ENCODE measurements at places on chromosomes 1 and 21.

GRCh38 chr1:169161496-169162194, 55.2 kb downstream of the ATP1B1 start:
- no peak for DNase-seq

GRCh38 chr1:74328851-74329250, 93.7 kb downstream of the TNNI3K start:
- no peak for DNase-seq

GRCh38 chr1:230251644-230252191, 174.4 kb downstream of the PGBD5 start:
- no peak for DNase-seq

- DNase-seq = no peak
Measured at GRCh38 chr1:218779341-218780100, 394.2 kb upstream of the LYPLAL1 start.

DNA sequence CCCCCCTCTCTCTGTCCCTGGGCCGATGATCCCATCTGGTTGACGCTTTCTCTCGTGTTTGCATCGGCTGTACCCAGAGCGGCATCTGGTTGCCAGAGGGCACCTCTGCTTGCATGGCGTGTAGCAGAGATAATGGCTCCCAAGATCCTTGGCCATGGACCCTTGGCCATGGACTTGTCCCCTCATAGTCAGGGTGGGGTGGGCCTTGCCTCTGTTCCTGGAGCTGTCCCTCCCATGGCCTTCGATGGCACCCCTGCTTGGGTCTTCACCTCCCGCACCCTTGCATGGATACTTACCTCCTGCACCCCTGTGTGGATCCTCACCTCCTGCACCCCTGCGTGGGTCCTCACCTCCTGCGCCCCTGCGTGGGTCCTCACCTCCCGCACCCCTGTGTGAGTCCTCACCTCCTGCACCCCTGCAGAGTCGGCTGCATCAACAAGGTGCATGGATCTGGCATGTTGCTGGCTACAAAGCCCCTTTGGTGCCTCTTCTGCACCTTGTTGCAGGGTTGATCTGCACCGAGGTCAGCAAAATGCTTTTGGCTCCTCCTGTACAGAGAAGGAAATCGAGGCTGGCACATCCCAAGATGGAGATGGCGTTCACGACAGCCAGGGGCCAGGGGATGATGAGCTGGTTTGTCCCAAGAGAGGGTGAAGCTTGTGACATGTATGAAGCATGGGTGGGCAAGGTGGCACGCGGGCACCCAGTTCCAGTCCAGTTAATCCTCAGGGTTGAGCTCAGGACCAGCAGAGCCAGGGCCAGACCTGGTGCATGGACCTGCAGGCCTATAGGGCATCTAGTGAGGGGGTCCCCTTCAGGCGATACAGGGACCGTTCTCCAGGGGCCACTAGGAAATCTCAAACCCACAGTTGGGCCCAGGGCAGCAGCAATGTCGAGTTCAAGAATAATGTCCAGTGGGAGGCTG, 46.1 kb upstream of the C1orf174 start:
- DNase-seq = no peak

DNA sequence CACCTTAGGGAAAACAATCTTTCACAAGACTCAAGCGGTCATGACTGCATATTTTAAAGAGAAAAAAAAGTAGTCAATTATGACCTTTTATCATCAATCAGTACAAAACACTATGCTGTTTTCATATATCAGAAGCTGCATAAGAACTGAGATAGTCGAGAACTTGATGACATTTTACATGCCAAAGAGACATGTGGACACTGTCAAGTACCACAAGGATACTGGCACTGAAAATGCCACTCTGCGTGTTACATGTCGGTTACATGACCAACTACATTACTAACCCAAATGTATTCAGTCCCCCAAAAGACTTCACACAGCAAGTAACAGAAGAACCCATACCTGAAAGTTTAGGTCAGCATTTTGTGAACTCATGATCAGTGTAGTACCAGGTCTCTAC, 975.0 kb upstream of the ADGRL4 start:
- no peak for DNase-seq

DNA sequence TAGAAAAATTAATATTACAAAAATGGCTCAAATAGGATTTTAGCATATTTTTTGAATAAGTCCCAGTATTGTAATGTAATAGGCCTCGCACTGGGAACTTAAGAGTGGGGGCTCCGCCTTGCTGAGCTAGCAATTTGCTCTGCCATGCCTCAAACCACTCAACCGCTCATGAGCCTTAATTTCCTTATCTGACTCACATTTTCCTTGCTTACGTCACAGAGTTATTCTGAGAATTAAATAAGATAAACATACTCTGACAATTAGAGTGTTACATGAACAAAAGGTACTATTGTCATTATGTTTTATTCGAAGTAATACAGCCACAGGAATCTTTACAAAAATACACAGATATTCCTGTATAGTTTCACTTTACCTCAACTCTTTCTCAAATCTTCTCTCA, 108.1 kb downstream of the SLC44A5 start:
- no peak for DNase-seq

- no peak for DNase-seq
Measured at GRCh38 chr1:39829791-39830533, 41.3 kb upstream of the BMP8B start.

DNA sequence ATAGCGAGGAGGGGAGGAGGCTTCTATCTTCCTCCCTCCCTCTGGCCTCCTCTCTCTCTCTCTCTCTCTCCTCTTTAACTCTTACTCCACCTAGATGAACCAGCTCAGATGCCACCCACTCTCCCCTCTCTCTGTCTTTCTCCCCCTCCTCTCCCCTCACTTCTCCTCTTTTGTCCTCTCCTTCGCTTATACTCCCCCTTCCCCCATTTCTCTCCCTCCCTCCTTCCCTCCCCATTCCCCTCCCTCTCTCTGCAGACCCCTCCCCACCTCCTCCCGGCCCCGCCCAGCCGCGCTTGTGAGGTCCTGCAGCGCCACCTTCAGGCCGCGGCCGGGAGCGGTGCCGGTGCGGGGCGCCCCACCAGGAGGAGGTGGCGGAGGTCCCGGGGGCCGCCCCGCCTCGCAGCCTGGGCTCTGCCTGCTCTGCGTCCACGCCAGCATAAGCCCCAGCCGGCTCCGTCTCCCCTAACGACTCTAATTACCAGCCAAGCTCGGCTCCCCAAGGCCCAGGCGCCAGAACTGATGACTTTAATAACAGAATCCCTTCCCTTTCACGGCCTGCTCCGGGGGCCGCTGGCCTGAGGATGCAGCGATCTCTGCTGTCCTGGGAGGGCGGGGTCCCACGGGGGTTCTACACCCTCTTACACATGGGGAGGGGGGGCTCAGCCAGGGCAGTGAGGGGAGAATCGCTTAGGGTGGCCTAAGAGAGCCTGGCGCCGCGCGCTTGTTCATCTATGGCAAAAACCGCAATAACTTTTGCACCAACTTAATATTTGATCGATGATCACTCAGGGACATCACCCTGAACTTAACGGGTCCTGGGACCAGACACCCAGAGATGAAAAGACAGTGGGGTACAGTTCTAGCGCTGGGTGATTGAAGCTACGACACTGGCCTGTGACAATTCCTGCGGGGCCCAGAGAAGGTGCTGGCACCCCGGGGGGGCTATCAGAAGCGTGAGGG, 637.3 kb downstream of the MATN1 start:
- no peak for DNase-seq

DNA sequence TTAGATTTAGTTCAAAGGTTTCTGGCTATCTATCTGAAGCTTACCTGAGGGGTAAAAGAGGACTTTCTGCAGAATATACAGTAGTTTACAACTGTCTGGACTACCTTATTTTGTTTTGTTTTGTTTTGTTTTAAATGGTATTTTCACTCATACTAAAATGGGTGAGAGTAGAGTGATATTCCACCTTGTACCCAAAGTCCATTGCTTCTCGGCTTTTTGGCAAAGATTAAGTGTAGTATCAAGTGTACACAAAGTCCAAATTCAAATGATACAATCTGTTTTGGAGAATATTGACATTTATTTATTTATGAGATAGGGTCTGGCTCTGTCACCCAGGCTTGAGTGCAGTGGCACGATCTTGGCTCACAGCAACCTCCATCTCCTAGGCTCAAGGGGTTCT, 11.7 kb upstream of the SMG7 start:
- no peak for DNase-seq

DNA sequence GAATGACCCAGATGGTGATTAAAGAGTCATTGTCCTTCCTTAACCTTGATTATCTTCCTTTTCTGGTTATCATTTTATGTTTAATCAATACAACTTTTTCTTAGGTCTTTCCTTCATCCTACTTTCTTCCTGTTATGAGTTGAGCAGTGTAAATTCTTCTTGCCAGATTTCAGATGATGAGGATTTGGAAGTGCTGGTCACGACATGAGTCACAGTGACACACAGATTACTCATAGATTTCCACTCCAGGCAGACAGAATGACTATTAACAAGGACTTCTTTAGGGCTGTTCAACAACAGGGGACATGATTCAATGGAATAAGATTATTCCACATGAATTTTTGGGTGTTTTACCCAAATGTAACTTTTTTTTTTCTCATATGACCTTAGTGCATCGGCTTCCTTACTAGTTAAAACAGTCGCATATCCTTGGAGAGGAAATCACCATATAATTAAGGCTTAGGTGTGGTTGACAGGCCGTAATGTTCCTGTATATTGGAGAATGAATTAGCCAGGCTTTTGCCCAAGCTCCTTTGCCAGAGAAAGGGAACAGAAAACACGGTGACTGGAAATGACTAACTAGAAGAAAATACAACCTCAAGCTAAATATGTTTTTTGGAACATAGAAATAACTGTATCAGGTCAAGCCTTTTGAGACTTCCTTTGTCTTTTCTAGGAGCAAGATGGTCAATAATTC, 44.2 kb downstream of the PRRX1 start:
- no peak for DNase-seq

GRCh38 chr1:34618381-34618780, 136.5 kb upstream of the GJB5 start:
- DNase-seq = no peak

DNA sequence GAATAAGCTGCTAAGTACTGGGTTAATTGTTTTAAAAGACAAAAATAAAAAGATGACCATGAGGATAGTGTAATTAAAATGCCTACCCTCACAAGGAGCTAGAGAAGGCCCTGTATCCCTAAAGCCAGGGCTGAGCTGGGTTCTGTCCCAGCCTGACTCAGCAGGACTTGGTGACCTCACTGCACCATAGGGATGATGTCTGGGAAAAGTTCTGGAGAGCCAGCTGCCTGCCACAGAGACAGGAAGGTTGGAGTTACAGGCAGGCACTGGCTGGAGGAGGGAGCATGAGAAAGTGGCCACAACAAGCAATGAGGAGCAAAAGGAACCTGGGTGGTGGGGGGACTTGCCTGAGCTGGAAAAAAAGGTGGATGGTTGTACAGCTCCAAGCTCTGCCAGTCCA, 5.7 kb upstream of the TNR start:
- no peak for DNase-seq

Data from CD4-positive, alpha-beta T cell treated with Interleukin-2 at 100 ng/mL for 4 hours (primary cell).